ENCODE measurements at places on chromosomes 2 and 18.

DNA sequence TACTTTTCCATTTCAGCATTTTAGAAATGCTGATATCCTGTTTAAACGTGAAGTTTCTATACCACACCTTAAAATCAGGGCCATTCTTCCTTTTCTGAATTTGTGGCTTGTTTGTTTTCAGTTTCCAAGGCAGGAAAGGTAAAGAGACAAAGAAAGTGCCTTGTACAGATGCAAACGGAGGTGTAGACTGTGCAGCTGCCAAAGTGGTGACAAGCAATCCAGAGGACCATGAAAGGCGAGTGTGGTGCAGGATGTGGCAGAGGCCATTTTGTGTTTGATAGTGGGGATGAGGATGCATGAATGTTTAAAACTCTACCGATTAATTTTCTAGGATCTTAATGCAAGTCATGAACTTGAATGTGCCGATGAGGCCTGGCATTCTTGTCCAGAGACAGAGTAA is 733 bp downstream of the C2orf74 start:
- no peak for DNase-seq

DNA sequence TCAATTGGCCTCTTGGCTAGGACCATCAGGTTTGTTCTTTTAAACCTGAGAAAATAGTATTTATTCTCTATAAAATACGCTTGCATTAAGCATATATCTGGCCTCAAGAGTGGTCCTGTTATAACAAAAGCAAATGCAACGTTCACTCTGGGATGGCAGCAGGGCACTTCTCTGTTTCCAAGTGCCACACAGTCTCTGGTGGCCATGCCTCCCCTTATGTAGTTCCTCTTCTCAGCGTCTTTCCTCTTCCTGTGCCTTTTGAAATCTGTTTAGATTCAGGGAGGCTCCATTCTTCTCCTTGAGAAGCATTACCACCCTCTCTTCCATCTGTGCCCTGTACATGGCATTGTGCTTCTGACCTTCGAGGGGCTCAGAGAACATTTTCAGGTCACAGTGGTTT is 51.9 kb downstream of the TSHZ1 start:
- DNase-seq = no peak

DNA sequence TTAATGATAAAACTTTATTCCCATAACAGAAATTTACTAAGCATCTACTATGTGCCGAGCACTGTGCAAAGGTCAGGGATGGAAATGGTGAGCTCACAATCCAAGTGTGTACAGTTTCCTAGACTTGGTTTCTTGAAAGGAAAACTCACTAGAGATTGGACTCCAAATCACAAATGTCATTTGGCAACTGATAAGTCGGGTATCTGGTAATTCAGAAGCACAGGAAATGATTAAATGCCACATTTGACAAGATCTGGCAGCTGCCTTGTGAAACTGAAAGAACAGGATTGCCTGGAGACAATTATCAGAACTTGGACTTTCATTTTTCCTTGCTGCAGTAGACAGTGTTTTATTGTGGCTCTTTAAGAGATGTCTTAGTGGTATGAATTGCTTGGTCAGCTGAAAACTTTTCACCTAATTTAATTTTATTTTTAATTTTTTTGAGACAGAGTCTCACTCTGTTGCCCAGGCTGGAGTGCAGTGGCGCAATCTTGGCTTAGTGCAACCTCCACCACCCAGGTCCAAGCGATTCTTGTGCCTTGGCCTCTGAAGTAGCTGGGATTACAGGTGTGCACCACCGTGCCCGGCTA is 19.2 kb downstream of the ITGA6 start:
- no peak for DNase-seq

DNA sequence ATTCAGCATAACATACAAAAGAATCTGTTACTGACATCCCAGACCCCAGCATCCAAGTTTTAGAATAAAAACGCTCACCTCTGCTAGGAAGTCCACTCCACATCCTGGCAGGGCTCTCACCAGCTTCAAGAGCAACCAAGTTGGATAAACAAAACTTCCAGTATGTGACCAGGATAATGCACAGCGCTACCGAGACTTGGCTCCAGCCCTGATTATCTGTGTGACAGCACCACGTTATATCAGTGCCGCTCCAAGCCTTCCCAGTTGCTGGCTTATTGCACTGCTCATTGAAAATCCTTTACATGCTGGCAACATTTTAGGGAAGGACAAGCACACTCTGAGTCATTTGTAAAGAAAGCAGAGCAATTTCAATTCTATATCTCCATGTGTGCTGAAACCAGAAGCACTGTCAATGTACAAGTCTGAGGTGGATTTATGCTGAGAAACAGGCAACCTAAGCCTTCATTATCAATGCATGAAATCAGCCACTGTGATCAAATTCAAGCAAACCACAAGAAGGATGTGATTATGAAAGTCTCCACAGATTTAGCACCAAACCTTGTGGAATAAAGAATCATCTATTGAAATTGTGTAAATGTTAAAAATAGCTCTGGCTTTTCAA is 115.7 kb downstream of the ZNF385B start:
- DNase-seq = no peak

- DNase-seq = no peak
Measured at GRCh38 chr2:46353509-46353908, 56.3 kb downstream of the EPAS1 start.

DNA sequence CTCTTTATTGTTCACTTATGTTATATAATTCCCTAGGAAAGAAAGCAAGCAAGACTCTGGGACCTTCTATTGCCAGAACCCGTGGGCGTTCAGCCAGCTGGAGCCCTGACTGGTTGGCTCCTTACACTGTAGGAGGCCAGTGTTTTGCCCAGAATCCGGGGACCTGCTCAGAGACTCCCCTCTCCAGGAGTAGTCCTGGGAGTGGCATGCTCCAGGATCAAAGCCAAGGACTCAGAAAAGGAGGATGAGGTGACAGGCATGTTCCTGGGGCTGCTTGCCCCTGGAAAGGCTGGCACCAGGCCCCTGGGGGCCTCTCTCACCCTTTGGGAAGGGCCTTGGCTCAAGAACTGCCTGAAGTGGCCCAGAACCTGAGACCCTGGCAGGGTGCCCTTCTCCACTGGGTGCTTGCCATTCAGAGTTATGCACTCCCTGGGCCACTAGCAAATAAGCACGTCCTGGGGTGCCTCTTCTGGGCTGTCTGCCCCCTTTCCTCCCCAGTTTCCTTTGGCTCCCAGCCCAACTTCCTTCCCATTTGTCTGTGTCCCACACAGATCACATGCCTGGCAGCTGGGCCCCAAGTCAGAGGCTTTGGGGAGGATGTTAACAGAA is 19.6 kb upstream of the KIF3C start:
- DNase-seq = no peak

- DNase-seq = no peak
Measured at GRCh38 chr2:181789827-181790448, 101.6 kb upstream of the ITPRID2 start.

- no peak for DNase-seq
Measured at GRCh38 chr2:224175538-224175937, 136.5 kb upstream of the SERPINE2 start.

- no peak for DNase-seq
Measured at GRCh38 chr2:96819128-96819875, 3.2 kb downstream of the CNNM3 start.

DNA sequence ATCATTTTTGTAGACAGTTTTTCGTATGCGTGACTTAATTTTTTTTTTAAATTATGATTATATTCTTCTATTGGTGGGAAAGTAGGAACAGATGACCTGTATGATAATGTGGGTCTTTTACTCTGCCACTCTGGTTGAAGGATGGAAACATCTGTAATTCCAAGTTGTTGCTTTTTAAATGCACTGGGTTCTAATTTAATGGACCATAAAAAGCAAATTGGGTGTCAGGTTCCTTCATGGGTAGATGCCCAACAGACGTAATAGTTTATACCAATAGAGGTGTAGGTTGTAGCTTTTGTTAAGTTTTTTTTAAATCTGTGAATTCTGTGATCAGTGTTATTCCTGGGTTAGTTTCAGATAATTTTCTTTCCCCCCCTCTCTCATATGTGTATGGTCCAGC is 117.6 kb downstream of the MAP4K4 start:
- DNase-seq = no peak

- peak; percentile 44 for DNase-seq
Measured at GRCh38 chr2:234446404-234447076, 50.3 kb downstream of the ARL4C start.

DNA sequence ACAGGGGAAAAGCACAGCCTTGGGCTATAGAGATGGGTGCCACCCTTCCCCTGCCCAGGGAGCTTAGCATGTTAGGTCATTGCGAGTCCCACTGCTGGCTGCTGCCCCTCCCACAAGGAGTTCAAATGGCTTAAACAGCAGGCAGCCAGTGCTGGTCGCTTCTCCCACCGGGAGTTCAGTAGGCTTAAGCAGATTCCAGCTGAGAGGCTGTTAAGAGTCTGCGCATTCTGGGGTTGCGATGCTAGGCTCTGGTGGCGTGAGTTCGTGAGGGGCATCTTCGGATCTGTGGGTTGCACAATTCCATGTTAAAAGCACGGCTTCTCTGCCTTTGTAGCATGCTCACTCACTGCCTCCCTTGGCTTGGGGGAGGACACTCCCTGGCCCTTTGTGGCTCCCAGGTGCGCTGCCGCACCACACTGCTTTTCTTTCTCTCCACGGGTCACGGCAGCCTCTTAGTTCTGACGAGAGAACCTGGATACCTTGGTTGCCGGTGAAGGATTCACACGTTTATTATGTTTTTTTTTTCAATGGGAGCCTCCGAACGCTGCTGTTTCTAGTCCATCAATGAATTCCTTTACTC is 93.2 kb downstream of the UNC80 start:
- no peak for DNase-seq

DNA sequence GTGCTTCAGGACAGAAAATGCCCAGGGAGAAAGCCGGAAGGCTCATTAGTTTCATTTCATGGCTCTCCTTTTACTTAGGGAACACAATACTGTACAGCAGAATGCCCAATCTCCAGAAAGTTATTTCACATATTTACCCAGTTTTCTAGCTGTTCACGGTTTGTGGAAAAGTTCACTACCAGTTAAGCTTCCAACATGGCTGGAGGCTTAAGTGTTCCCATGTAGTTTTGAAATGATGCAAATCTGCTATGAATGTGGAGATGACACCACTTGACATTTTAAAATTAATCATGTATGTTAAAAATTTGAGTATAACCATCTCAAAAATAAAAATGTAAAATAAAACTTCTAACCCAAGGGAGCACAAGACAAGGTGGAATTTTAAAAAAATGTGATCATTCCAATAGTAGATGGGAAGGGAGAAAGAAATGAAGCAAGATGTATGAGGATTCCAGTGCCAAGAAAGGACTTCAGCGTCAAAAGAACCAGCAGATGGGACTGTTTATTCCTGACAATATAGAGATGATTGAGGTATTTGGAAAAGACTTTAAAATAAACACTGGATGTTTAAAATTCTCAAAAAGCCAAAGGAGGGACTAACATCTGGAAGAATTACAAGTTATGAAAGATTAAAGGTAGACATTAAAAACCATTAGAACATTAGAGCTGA is 60.9 kb upstream of the OSR1 start:
- DNase-seq = no peak

DNA sequence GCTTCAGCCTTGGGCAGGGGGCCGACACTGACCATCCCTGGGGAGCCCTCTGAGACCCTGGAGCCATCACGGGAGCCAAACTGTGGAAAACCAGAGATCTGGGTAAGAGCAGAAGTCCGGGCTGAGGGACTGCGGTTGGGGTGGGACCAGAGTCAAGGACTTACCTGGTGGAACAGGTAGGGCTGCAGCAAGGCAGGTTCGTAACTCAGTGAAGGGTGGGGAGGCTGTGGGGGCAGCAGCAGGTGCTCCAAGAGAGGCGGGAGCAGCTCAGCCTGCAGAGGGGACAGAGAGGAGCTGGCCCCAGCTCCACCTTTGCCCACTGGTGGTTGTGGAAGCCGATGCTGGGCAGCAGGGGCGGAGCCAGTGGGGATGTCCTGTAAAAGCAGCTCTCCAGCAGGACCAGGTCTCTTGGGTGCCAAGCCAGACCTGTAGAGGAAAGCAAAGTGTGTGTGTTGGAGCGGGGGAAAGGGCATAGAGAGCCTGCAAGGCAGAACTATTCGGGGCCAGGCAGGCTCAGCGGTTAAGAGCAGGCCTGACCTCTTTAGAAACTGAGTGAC is 6.7 kb downstream of the PTPRN start:
- no peak for DNase-seq

DNA sequence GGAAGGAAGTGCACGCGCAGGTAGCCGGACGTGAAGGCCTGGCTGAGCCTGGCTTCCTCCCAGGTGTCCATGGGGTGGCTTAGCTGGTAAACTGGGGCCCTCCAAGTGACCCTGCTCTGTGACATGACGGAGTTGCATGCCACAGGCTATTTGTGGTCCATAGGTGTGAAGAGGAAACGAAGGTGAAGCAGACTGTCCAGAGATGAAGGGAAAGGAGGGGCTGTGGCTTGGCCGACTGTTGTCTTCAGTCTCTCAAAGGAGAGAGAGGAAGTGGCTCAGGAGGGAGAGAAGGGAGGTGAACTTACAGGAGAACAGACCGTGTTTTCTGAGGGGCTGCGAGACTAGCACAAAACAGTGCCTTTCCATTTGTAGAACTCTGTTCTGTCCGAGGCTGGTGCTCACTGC is 19.3 kb downstream of the INPP5D start:
- DNase-seq = no peak

GRCh38 chr2:213199871-213200270 is 48.5 kb upstream of the IKZF2 start:
- DNase-seq = no peak

DNA sequence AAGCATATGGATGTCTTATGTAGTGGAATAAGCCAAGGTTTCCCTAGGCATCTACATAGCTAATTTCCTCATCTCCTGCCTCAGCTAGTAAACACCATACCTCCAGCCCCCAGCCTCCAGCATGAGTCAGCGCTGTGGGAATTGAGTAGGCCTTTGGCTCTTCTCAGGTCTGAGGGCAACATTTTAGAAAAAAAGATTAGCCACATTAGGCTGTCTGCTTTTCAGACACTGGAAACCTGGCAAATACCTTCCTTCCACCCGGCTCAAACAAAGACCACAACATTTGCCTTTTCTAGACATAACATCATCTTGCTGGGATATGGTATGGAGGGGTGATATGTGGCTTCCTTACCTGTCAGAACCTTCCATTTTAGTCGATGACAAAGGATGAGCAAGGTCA is 6.1 kb upstream of the CCDC195 start:
- no peak for DNase-seq

- no peak for DNase-seq
Measured at GRCh38 chr2:42931146-42931817, 138.9 kb upstream of the HAAO start.

DNA sequence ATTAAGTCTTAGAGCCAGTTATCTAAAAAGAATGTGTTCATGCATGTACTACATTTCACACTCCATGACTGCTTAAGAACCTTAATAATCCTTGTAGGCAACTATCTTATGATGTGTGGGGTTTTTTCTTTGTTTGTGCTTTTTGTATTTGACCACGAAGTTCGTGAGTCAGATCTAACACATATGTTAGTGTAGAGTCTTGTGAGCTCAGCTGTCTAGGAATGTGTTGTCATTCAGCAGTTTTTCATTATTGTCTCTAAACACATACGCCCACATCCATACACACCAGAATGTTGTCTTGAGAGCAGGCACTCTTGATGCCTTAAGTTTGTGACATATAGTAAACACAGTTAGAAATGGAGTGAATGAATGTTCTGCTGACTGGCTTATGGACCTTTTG is 38.4 kb downstream of the CAB39 start:
- no peak for DNase-seq

- DNase-seq = no peak
Measured at GRCh38 chr2:215136669-215137328, 1.6 kb downstream of the ABCA12 start.

GRCh38 chr2:26609839-26610277 is 31.3 kb downstream of the CIB4 start:
- DNase-seq = no peak

- DNase-seq = no peak
Measured at GRCh38 chr2:185335879-185336278, 402.7 kb upstream of the FSIP2 start.

- DNase-seq = peak; percentile 19
Measured at GRCh38 chr2:160493227-160494028, at the start of gene RBMS1. Gene RBMS1 (minus strand): TSS chr2:160493807. CDS start chr2:160493363, 444 bp downstream.

GRCh38 chr2:9230051-9230802 is 23.6 kb downstream of the ASAP2 start:
- DNase-seq = no peak
